RPMI7951 (cell line): ENCODE measurements at places on chromosomes 4 and X. TPM values are rescaled to one million over a fixed set of nuclear protein-coding genes. Genes with fewer than 3 reads are reported as not detected.

- no peak for DNase-seq
These were observed 94.2 kb downstream of the PPP3CA start for GRCh38 chr4:101253121-101253520.

DNA sequence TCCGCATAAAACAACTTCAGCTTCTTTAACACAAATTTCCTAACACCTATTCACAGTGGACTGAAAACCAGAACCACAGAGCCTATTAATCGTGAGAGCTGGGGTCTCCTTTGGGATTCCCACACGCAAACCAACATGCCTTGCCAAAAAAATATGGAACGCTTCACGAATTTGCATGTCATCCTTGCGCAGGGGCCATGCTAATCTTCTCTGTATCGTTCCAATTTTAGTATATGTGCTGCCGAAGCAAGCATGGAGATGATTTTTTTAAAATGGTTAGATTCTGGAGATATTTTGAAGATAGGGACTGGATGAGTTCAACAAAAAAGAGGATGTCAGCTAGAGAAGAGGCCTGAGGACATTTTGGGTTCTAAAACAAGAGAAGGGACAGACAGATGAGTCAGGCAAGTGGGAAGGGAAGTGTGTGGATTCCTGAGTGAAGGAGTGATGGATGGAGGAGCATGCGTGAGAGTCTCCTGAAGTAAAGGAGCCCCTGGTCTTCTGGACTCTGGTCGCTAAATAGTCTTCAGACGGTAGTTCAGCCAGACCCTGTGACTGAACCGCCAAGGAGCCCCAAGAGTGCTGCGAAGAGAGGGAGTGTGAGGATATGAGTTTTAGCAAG is 9.5 kb upstream of the GATA1 start:
- DNase-seq: peak; percentile 3

DNA sequence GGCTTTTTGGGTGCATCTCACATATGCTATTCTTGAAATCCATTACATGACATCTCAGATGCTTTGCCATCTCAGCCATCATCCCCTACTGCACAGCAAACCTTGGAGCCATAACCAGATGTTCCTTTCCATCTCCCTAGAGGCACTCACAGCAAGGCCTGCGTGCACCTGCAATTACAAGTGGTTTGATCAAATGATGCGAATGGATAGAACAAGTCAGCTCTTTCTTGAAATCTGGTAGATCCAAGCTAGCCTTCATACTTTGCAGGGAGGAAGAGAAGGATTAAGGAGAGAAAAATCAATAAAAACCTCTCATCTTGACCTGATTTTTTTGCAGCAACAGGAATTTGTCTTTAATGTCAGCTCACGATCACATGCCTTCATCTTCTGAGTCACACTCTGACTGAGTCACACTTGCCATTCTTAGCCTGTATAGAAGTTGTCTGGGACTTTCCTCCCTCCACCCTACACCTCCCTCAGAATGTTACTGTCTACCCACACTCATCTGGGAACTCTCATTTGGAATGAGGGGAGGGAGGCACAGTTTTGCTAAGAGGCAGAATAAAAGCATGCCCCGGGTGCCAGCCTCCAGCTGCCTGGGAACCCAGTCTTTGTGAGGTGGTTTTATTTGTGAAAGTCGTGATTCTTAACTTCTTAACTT is 11.9 kb upstream of the TRIML1 start:
- DNase-seq: peak; percentile 74

GRCh38 chrX:51494409-51494808 is 2.0 kb downstream of the NUDT11 start:
- no peak for DNase-seq

- no peak for DNase-seq
These were observed 134.8 kb upstream of the PPARGC1A start for GRCh38 chr4:24024605-24025004.

GRCh38 chrX:13287816-13288215 is 32.0 kb downstream of the ATXN3L start:
- DNase-seq: peak; percentile 63

DNA sequence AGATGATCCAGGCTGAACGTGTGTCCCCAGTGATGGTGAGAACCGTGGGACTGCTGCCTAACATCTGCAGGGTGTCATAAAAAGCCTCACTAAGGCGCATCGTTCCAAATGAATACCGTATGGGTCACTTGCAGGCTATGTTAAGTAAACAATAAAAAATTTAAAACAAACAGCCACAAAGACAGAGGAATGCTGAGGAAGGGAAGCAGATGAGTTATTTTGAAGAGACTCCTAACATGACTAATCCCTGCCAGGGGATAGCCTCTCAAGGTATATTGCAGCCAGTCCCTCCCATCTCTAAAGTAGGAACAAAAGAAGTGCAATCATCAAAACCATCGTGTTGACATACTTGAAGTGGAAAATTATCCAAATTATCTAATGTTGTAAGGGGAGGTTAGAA is 83.8 kb downstream of the UNC5C start:
- no peak for DNase-seq

DNA sequence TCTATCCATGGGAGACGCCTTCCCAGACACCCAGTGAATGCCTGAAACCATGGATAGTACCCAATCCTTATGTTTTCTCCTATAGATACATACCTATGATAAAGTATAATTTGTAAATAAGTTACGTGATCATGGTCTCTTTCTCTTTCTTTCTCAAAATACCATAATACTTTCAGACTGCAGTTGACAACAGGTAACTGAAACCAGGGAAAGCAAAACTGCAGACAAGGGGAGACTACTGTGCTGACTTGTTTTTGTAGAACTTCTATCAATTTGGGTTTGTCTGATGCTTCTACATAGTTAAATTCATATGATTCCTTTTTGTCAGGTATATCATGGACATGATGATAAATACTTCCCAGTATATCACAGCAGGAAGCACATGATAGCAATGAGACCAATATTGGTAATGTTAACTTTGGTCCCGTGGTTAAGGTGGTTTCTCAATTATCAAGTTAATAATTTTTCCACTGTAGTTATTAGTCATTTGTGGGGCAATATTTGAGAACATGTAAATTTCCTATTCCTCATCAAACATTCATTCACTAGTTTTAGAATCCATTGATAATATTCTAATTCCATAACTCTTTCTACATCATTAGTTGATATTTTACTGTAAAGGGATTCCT is 298.0 kb upstream of the TET2 start:
- DNase-seq: no peak

DNA sequence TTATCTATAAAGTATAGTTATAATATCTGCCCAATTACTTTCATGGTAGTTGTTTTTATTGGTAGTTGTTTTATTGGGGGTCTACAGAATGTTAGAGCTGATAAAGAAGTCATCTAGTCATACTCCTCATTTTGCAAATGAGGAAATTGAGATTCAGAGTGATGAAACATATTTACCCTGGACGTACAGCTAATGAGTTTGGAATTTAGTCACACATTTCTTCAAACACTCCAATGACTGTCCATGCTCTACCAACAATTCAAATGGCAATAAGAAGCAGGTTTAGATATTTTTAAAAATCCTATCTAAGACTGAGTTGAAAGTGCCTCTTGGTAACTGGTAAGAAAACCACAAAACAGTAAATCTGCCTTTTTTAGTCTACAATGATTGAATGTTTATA is 98.2 kb downstream of the MAGEC1 start:
- no peak for DNase-seq

- no peak for DNase-seq
These were observed 9.4 kb downstream of the GPRIN3 start for GRCh38 chr4:89298155-89298554.

GRCh38 chrX:30627818-30628652 is 25.2 kb upstream of the GK start:
- DNase-seq: no peak

GRCh38 chrX:49061490-49061889 is 2.7 kb downstream of the CCDC120 start:
- no peak for DNase-seq

GRCh38 chr4:48025005-48025404 is 8.4 kb downstream of the NIPAL1 start:
- DNase-seq: peak; percentile 37

DNA sequence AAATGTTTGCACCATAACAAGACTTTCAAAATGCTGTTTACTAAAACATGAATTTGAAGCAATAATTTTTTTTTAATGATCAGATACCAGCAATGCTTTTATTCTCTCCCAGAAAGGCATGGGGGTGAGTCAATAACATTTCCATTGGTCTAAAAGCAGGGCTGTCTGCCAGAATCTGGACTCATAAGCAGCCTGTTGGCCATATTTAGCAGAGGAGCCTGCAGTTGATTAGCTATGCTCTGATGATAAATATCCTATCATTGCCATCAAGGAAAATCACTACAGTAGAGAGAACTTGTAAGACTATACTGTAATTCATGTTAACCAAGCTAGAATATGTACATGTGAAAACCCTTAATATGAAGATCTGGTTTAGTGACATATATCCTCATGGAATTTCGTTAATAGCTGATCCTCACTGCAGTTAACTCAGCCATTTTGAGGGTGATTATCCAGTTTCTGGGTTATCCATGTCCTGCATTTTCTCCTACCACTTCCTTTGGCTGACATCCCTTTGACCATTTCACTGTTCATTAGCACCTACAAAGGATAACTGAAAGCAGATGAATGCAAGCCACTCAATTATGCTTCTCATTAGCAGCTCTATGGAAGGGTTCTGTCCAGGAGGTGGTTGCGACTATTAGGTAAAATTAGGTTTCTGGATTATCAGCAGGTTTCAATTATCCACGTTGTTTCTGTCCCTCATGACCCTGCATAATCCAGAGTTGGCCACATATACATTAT is 72.9 kb upstream of the DIAPH2 start:
- peak; percentile 7 for DNase-seq

DNA sequence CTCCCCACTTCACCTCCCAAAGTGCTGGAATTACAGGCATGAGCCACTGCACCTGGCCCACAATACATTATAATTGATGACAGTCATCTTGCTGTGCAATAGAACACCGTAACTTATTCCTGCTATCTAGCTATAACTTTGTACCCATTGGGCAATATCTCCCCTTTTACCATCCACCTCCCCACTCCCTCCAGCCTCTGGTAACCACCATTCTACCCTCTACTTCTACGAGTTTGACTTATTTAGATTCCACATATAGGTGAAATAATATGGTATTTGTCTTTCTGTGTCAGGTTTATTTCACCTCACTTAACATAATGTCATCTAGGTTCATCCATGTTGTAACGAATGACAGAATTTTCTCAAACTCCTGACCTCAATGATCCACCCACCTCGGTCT is 8.2 kb upstream of the TEX11 start:
- no peak for DNase-seq

- peak; percentile 60 for DNase-seq
These were observed 11.9 kb upstream of the MAOA start for GRCh38 chrX:43644124-43644701.

DNA sequence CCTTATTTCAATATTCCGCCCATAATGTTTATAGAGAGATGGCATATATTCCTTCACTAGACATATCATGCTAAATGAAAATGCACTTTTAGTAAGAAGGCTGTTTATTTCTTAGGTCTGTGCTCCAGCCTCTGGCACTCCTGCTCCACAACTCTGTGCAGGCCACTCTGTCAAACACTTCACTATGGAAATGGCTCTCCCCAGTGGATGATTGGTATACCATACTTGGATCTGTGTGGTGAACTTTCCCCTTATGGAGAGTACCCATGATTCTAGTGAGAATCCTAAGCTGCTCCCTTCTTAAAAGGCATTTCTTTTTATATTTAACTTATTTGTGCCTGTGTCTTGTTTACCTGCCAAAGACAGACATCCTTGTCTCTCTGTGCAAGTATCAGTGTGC is 480.1 kb upstream of the GALNT7 start:
- DNase-seq: no peak

GRCh38 chrX:134365904-134366303 is 94.1 kb upstream of the HPRT1 start:
- DNase-seq: no peak

The SAGE1 gene
- total RNA-seq: under 0.01 and 0.10 TPM in 2 replicates

The GLRB gene
- total RNA-seq: 9.8 and 11.1 TPM in 2 replicates

The ZNF595 gene
- 6.5 and 10.0 TPM in 2 replicates for total RNA-seq

The OFD1 gene
- total RNA-seq: 8.3 and 9.7 TPM in 2 replicates

The FRAS1 gene
- under 0.01 and 0.10 TPM in 2 replicates for total RNA-seq

The MGAT4D gene
- not detected in 2 replicates for total RNA-seq

The TRPC5OS gene
- not detected in 2 replicates for total RNA-seq

The CYTL1 gene
- total RNA-seq: 24.4 and 24.6 TPM in 2 replicates

The LRRC66 gene
- total RNA-seq: 0.10 and 0.12 TPM in 2 replicates

The CTSO gene
- total RNA-seq: 4.7 and 5.0 TPM in 2 replicates

The PLRG1 gene
- total RNA-seq: 54.0 and 77.4 TPM in 2 replicates
